ENCODE measurements at places on chromosomes 3 and 15.
A peak's percentile ranks its signal among the peaks of the same experiment; 100 is the strongest.

DNA sequence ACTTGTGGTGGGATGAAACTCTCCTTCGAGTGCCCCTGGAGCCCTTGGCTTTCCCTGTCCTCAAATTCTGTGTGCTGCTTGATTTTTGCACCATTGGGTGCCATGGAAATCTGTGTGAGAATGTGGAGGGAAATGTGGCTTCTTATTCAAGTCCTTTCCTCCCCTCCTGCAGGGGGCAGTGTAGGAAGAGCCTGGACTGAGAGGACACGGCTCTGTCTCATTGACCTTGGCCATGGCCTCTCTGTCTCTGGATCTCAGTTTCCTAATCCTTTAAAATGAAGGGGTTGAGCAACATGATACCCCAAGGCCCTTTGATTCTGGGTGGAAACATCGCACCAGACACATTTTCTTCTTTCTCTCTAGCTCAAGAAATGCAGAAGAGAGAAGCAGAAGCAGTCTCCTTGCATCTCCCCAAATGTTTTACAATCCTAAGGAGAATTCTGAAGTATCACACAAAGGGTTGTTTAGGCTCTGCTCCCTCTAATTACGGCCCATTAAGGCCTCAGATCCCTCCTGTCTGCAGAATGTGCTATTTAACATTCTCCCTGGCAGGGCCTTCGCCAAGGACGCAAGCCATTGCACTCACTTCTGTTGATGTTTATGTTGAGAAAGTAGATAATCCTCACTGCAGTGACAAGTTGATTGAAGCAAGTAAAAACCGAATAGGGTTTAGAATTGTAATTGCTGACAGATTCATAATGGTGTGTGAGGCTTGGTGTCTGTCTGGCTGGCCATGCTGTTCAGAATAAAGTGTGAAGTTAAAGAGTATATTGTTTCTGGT, 169.1 kb downstream of the TPRG1 start:
- DNase-seq: no peak

DNA sequence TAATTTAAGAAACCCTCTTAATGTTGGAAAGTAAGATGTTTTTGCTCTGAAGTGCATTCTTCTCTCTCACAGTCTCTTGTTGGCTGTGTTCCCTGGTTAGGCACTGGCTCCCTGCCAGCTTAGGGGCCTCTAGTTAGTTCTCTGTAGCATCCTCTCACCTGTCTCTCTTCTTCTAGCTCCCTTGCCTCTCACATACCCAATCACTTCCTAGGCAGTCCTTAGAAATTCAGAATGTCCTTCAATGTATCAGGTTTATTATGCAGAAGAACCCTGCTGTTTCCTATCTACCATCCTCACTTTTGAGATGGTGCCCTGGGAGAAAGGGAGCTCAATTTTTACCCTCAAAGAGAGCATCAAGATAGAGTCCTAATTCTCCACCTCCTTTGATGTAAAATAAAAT, 36.2 kb upstream of the CPNE4 start:
- no peak for DNase-seq

DNA sequence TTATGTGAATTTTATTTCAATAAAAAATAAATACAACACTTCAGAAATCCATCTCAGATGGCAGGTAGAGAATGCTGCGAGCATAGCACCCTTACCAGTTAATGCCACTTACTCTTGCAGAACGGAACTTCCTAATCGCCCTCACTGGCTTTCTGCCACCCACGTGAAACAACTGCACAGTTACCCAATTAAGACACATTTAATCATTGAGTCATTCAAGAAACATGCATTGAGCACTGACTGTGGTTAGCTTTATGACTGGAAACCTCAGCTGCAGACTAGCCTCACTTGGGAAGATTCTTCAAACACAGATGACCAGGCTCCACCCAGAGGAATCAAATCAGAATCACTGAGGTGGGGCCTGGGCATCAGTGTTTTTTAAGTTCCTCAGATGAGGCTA, 5.6 kb upstream of the MFGE8 start:
- peak; percentile 98 for DNase-seq

- no peak for DNase-seq
Measured at GRCh38 chr3:71194785-71195184, 388.7 kb downstream of the FOXP1 start.

DNA sequence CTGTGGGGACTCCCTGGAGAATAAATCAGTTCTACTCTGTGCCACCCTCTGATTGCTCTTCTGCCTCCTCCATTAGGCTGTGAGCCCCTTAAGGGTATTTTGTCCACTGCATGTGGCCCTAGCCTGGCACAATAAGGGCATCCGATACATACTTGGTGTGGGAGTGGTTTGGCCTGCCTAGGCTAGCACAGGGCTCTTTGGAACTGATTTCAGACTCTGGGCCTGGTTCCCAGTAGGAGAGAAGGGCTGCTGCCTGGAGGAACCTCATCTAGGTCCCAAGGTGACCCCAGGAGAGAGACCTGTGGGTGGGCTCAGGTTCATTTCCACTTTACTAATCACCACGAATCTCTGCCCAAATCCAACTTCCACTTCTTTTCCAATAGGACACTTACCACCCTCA, 5.3 kb upstream of the CTDSPL start:
- DNase-seq: no peak

DNA sequence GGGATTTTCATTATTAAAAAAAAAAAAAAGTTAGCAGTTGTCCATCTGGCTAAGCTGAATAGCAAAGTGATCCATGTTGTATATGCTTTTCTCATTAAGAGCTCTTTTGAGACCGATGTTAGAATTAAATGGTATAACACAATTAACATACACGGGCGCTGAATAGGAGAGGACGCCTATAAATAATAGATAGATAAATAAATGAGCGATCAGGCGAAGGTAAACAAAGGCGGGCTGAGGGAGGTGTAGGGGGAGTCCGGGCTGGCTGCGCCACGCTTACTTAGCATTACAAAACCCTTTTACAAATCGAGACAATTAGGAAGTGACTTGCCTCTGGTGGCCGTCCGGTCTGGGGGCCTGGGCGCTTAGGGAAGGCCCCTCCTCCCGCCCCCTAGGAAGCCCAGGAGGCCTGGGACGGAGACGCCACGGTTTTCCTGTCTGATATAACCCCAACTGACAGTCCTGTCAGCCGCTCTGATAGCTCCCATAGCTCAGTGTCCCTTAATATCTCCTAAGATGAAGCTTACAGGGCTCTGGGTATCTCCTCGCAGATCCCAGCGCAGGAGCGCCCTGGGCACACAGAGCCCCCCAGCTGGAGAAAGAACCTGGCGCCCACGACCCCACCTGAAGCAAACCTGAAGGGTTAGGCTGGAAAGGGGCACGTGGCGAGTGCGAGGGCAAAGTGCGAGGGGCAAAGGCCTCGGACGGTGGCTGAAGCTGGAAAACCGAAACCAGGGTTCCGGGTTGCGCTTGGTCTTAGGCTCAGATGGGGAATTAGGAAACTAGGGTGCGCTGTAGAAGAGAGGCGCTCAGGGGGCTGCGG, 3.6 kb downstream of the SOX14 start:
- no peak for DNase-seq

DNA sequence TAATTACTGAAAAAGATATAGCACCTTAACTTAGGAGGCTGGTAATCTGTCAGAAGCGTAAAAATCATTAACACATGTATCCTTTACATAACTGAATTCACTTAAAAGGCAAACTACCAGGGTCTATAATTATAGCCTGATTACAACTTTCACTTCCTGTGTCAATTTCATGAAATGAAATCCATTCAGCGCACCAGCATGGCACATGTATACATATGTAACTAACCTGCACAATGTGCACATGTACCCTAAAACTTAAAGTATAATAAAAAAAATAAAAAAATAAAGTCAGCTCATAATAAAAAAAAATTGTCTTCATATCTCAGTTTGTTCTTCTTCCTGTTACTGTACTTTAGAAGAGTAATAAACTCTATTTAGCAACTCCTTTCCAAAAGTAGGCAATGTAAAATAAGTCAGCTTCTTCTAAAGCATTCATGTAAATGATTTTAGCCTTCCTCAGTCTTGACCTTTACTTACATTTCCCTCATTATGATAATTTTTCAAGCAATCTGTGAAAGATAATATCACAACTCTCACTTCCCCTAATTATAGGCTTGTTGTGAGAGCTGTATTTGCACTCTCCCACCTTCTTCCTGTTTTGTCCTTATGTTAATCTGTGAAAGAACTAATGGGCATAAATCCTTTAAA, 50.1 kb downstream of the KBTBD8 start:
- no peak for DNase-seq

DNA sequence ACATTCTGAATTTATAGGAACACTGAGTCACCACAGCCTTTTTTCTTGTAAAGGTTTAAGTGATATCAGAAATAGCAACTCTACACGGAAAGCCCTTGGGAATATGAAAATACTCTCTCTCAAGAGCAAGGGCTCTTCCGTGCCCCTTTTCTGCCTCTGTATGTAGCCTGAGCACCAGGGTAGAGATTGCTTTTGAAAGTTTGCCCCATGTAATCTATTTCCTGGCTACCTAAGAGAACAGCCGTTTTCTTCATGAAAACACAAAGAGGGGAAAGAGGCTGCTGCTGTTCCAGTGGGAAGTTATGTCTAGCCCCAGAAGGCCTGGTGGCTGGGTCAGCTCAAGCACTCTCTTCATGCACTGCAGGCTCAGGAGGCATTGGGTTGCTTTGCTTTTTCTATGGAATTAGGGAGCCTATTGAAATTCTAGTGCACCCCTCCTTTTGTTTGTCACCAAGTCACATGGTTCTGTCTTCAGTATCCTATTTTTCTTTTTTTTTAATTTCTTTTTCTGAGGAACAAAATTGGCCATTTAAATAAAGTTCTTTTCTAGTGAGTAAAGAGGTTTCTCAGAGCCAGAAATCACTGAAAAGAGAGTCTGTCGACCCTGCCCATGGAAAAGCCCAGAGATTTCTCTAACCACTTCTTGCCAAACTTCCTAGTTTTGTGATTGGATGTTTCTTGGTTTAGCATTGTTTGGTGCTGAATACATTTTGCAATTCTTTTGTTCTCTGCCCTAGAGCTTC, 39.5 kb downstream of the TIGIT start:
- DNase-seq: no peak

- peak; percentile 44 for DNase-seq
Measured at GRCh38 chr3:61966200-61966599, 404.8 kb downstream of the PTPRG start.
